IPS DF 19.7 (cell line): ENCODE measurements at places on chromosomes 2 and 18.

- DNase-seq: no peak
Measured at GRCh38 chr2:117828870-117829269, 14.4 kb downstream of the DDX18 start.

DNA sequence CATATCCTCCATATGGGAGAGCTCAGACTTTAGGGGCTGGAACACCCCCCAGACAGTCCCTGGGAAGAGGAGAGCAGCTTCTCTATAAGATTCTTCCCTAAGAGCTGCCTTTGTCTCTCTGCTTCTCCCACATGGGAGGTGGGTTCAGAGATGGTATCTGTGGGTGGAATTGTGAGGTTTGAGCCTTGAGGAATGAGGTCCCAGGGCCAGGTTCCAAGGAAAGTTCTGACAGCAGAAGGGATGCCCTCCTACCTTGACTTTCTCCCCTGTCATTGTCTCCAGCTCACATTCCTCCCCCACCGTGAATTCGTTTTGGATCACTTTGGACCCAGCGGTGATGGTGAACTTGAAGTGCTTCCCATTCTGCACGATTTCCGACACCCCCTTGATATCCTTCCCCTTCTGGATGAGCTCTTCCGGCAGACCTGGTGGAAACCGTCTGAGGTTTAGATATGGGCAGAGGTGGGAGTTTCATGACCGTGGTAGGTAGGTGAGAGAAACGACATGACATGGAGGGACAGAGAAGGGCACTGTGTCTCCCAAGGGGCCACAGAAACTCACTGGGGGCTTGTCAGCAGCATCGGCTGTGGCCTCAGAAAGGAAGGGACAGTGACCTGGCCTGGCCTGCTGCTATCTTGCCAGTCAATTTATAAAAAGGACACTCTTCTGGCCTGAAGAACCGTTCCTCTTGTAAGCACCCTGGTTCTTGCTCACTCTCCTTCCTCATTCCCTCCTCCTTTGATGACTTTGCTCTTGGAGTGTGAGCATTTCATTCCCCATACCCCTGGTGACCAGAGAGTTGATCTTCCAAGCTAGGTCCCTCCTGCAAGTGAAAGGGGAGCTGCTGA is 1.7 kb downstream of the FABP1 start:
- DNase-seq: no peak

DNA sequence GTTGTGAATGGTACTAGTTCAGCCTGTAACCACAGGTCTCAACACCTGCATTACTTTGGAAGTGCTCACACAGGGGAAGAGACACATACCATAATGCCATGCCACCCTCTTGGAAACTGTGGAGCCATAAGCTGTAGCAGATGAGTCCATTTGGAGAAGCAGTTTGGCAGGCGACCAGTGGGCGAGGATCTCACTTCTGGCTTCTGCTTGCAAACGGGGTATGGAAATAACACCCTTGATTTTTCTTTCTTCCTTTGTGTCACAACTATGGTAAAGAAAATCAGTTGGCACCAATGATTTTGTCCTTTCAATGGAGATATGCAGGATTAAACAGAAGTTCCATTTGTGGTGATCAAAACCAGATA is 28.6 kb downstream of the APOB start:
- DNase-seq: no peak

DNA sequence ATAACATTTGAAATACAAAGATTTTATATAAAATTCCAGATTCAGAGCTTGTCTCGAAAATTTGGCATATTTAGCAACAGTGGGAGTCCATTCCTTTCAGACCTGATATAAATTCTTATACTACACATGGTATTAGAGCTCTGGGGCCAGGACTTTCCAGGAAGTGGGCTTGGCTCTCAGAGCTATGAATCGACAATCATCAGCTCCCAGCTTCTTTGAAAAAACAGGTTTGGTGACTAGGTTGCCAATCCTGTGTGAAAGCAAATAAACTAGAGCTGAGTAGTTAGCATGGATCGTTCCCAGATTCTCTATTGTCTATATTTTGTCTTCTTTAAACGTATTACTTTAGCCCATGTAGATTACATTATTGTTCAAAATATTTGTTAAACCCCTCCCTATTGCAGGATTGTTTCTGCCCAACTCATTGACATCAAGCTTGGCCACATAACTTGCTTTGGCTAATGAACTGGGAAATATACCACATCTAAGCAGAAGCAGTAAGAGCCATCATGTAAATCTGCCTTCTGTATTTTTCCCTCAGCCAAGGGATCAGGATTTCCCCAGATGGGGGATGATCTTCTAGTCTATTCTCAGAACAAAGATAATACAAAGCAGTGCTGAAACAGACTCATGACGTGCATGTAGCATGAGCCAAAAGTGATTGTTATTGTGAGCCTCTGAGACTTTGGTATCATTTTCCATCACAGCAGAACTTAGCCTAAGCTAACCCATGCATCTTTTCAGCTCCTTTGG is 105.4 kb downstream of the KCNH7 start:
- DNase-seq: no peak

DNA sequence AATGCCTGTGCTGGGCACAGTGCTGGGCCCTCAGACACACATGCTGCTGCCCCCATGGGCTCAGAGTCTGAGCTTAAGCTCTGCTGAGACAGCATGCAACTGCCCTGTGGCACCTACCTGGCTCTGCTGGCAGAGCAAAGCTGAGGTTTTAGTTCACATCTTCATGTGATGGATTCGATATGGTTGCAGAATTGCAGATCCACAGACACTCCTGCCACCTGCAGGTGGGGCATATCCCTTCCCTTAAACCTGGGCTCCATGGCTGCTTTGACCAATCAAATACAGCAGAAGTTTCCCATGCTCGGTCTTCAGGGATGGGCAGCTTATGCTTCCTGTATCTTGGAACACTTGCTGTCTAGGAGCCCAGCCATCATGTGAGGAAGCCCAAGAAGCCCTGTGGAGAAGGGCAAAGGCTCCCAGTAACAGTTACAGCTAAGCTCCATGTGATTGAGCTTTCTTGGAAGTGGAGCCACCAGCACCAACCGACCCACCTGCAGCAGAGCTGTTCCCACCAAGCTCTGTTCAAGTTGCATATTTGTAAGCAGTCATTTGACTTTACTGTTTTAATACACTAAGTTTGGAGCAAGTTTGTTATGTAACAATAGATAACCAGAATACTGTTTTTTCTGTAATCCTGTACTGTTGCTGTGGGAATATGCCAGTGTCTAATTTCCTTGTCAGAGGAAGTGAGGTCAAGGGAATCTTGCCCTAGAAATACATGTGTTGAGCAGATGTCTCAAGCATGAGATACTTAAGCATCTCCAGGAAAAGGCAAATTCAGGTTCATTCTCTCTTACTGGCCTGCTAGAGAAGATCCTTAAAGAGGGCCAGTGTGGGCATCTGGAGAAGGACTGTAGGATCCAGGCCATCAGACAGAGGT is 79.3 kb downstream of the SH3RF3 start:
- DNase-seq: no peak

GRCh38 chr2:64799592-64800252 is 146.0 kb upstream of the SERTAD2 start:
- no peak for DNase-seq

- no peak for DNase-seq
Measured at GRCh38 chr18:26711756-26712155, 153.8 kb downstream of the AQP4 start.
